ENCODE measurements at places on chromosomes 13 and 19.

DNA sequence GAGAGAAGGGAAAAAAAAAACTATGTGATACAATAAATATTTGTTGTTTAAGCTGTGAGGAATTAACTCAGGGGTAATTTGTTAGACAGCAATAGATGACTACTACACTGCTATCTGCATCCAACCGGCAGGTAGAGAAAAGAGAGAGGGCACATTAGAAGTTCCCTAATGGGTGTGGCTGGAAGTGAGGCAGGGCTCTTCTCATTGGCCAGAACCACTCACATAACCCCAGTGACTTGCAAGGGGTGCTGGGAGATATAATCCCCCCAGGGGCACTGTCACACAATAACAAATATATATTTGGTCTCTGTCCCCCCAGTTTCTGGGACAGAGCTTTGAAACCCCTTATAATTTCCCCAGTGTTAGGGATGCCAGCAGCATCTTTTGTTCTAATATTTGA lies 24.3 kb downstream of the FGF21 start:
- DNase-seq = no peak

DNA sequence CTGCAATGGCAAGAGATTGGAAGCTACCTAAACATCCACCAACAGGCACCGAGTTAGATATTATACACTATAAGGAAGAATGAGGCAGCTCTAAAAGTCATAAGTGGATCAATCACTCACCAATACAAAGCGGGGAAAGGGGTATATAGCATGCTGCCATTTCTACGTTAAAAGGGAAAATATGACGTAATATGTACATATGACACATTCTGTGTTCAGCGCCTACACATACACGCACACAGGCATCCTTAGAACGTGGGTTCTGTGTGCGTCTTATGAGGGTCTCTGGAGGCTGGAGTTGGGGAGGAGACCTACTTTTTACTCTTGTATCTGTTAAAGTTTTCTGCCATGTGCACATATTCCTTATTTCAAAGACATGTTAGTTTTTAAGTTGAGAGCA lies 5.9 kb downstream of the IL17D start:
- DNase-seq = no peak

DNA sequence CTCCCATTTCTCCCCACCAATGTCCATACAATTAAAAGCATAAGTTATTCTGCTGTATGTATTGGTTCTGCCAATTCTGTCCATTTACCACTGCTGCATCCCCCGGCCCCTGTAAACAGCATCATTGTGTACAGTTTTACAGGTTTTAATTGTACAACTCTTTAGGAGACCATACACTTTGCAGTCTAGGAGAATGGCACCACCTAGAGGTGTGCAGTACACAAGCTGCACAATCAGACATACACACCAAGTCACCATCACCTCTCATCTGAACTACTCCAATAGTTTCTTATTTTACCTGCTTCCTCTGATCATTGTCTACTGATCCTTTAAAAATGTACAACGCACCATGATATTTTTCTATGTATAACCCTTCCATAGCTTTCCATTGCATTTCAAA lies 855.9 kb upstream of the KLHL1 start:
- DNase-seq = no peak

DNA sequence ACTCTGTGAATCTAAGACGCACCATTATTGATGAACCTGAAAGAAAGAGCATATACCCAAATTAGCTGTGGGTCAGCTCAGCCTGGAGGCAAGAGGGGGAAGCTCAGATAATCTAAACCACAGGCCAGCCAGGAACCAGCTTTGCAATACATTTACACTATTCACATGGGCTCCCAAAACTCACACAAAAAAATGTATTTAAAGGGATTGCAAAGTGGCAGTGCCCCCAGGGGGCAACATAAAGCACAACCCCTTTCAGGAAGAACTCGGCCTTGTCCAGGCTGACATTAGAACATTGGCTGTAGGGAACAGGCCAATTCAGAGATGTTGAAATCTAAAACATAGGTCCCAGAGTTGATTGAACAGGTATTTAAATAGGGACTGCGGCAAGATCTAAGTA lies 3.2 kb upstream of the PROZ start:
- no peak for DNase-seq

- no peak for DNase-seq
Measured at GRCh38 chr13:38417241-38417640, 67.6 kb downstream of the UFM1 start.

GRCh38 chr19:42153672-42154433 lies 21.6 kb upstream of the POU2F2 start:
- no peak for DNase-seq

- DNase-seq = peak; percentile 6
Measured at GRCh38 chr13:20192158-20192835, 441 bp downstream of the GJB2 start.

DNA sequence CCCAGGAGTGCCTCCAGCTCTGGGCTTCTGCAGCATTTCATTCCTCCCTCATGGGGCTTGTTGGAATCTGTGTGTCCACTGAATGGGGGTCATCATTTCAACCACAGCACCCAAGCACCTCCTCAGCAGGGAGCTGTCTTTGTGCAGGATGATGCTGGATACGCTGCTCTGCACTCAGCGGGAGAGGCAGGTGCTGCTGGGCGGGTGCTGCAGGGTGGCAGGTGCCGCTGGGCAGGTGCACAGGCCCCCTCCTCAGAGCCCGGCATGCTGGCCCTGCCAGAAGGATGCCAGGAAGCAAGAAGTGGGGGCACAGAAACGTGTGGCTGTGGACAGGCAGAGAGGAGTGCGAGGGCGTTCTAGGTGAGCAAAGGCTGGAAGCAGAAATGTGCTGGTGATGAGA lies 121.8 kb upstream of the VSTM2B start:
- DNase-seq = no peak

DNA sequence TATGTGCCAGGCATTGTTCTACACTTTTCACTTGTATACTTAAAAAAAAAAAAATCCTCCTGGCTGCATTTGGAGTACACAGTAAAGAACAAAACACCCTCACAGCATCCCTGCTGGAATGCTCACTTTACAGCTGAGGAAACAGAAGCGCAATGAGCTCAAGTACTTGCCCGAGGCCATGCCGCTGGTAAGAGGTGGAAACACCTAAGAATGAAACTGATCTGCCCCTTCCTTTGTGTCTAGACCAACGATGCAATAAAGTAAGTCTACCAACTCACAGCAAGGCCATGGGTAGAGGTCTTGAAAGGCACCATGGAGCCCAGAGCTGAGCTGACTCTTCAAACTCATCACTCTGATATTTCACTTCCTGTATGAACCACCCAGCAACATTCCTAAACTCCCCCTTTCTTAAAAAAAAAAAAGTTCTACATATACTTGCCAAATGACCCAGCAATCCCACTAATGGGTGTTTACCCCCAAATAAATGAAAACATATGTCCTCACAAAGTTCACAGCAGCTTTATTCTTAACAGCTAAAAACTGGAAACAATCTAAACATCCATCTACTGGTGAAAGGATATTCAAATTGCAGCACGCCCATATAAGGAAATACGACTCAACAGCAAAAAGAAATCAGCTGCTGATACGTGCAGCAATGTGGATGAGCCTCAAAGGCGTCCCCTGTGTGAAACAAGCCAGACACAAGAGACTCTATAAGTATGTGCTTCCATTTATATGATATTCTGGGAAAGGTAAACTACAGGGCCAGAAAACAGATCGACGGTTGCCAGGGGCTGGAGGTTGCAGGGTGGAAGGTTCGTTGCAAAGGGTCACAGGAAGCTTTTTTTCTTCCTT lies 236.6 kb upstream of the MAB21L1 start:
- DNase-seq = no peak

- DNase-seq = no peak
Measured at GRCh38 chr19:4493104-4493928, 21.2 kb downstream of the HDGFL2 start.

- DNase-seq = peak; percentile 31
Measured at GRCh38 chr19:19034204-19034624, 811 bp downstream of the ARMC6 start.

DNA sequence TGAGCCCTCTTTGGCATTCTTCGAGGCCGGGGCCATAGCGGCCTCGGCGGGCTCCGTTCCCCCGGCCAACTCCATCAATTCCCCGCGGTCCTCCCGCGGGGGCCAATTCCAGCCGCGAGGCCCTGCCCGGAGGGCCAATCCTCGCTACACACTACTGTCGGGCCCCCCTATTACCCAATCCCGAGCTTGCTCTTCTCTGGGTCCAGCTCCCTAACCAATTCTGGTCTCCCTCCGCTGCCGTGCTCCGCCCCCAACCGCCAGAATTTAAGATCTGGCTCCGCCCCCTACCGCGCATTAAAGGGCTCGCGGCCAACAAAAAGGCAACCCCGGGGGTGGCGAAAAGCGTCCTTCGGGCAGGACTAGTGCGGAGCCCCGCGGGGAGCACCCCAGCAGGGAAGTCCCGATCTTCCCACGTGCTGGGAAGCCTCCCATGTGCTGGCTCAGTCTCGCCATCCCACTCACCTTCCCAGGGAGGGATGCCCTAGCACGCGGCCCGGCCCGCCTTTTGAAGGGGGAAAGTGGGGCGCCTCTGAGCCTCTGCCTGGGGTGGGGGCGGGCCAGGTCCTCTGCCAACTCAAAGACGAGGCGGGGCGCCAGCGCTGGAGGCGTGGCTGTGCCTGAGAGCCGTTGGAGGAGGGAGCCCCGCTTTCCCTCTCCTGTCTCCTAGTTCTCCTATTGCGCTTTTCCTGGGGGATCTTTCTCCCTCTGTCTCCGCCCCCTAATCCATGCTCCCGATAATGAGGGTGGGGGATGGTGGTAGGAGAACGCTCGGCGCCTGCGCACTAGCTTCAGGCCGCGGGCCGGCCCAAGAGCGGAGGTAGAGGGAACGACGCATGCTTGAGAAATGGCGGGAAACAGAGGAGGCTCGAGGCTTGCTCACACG lies 3.5 kb downstream of the LIPE start:
- DNase-seq = peak; percentile 88

- no peak for DNase-seq
Measured at GRCh38 chr13:109892101-109892500, 105.7 kb upstream of the IRS2 start.

DNA sequence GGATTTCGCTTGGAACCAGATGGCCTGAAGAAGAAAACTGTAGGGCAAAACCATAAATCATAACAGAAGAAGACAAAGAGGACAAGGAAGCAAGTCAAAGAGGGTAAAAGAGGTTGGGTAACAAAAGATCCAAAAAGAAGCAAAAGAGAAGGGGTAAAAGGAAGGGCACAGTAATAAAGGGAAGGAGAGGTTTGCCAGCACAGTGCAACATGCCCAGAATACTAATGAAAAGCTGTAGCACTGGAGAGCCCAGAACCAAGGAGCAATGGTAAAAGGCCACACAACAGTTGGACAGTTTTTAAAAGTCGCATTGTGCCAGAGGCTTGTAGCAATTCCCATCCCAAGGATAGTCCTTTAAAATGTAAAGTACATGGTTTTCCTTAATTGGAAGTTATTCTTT lies 506.6 kb downstream of the PCDH9 start:
- no peak for DNase-seq

- DNase-seq = no peak
Measured at GRCh38 chr19:954672-955494, 29.0 kb downstream of the ARID3A start.

DNA sequence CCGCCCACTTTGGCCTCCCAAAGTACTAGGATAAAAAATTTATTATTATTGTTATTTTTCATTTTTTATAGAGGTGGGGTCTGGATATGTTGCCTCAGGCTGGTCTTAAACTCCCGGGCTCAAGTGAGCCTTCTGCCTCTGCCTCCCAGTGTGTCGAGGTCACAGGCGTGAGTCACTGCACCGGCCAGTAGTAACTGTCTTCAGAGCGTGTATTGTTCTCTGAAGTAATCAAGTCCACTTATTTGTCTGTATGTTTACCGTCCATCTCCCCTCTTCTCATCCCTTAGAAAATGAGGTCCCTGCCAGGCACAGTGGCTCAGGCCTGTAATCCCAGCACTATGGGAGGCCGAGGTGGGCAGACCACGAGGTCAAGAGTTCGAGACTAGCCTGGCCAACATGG lies 18.2 kb upstream of the SULT2B1 start:
- DNase-seq = no peak

DNA sequence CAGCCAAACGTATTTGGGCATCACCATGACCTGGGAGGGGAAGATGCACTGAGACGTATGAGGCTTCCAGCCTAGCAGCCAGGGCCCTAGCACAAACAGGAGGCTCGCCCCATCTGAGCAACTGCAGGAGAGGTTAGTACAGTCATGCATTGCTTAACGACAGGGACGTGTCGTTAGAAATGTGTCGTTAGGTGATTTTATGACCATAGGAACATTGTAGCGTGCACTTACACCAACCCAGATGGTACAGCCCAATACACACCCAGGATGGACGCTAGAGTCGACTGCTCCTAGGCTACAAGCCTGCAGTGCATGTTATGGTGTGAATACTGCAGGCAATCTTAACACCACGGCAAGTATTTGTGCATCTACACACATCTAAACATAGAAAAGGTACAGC lies 9.3 kb downstream of the CD177 start:
- no peak for DNase-seq

- no peak for DNase-seq
Measured at GRCh38 chr13:99164226-99164625, 36.4 kb upstream of the UBAC2 start.

DNA sequence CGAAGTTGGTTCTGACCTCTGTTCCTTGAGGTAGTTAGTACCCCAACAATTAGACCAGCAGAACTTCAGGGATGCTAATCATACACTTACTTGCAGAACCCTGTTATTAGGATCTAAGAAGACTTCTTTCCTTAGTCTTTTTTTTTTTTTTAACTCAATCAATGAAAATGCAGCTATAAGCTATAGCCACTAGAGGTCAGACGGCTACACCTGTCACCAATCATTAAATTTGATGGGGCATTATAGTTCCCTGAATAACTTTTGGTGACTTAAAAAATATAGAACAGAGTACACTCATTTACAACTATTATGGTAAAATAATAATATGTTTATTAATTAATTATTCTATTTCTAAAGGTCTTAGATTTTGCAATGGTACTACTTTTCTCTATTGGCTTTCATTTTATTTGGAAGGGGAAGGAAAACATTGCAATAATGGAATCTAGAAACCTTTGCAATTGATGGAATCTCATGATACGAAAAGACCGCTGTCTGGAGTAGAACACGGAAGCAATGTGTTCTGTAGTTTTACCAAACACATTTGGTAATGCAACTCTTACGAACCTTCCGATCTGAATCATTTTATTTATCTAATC lies 483.2 kb downstream of the DIAPH3 start:
- DNase-seq = no peak

DNA sequence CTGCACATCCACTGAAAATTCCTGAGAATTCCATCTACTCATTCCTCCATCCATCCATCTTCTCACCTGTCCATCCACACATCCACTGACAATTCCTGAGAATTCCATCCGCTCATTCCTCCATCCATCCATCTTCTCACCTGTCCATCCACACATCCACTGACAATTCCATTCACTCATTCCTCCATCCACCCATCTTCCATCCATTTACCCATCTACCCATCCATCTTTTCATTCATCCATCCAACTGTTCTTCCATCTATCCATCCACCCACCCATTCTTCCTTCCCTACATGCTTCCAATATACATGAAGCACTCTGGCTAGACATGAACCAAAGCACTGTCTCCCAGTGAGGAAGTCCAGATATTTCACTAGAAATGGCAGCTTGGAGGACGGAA lies 15.6 kb downstream of the TRPM4 start:
- no peak for DNase-seq
